ENCODE measurements at places on chromosomes 3 and 15. TPM values are rescaled to one million over a fixed set of nuclear protein-coding genes. Genes with fewer than 3 reads are reported as not detected.

- no peak overlapping the region for H3K27ac ChIP-seq
- H3K27me3 ChIP-seq, result no peaks in the 10 kb centered on the region
- H3K4me3 ChIP-seq, result no peak overlapping the region
- no peaks in the 10 kb centered on the region for H3K36me3 ChIP-seq
- no peaks in the 10 kb centered on the region for H3K4me1 ChIP-seq
These were observed 16.9 kb downstream of the MME start for GRCh38 chr3:155097009-155097349.

DNA sequence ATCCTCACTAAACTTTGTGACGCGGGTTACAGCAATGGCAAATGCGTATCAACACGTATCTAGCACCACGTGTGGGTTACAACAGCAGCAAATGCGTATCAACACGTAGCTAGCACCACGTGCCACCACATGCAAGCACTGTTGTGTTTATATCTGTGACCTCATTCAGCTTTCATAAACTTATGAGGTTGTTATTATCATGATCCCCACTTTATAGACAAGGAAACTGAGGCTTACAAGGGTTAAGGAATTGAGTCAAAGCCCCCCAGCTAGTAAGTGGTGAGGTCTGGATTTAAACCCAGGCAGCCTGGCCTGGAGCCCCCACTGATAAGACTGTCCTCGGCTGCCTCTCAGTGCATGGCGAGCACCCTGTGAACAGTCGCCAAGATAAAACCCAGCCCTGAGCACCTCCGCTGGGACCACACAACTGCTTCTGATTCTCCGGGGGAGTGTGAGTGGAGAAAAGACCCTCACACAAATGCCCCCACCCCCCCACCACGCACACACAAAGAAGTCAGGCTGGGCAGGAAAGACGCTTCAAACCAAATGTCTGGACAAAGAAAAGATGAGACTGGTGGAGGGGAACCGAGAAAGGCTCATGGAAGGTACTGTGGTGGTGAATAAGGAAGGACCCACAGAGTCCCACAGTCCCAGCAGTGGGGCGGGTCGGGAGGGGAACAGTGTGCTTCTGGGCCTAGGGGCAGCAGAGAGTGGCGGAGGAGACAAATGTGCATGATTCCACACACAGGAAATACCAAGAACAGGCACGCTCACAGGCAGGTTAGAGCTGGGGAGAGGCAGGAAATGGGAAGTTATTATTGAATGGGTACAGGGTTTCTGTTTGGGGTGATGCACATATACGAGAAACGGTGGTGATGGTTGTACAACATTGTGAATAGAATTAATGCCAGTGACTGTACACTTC, 173.4 kb downstream of the XXYLT1 start:
- no peaks in the 10 kb centered on the region for H3K27me3 ChIP-seq
- H3K36me3 ChIP-seq, result no peaks in the 10 kb centered on the region
- H3K27ac ChIP-seq, result no peak overlapping the region

DNA sequence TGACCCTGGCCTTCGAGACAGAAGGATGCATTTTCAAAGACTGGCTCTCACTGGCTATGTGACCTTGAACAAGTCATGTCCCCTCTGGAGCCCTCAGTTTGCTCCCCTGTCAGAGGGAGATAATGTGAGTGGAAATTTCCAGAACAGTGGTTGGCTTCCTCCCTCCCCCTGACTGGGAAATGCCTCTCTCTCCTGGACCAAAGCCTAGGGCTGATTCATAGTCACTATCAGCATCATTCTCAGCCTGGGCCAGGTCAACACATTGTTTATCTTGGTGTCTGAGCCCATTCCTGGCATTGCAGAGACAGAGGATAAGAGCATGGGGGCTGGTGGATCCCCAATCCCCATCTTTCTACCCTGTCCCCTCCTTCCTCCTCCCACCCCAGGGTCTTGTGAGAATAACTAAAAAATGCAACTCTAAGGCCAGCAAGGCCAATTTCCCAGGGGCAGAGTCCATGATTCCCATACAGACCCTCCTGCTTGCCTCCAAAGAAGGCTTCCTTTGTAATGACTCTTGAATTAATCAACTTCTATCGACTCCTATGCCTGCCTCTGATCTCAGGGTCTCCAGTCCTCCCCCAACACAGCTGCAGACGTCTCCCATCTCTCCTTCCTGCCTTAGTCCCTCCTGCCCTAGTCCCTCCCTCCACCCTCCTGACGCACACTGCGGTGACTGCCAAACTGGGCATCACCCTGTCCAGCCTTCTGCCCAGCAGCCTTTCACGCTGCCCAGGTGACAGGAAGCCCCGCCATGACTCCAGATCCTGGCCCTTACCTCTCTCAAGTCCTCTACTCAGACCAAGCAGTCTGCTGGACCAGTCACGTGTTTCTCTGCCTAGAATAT, 35.4 kb upstream of the CORO2B start:
- H3K27ac ChIP-seq, result no peak overlapping the region
- H3K4me3 ChIP-seq, result no peak overlapping the region
- H3K4me1 ChIP-seq, result peaks cover 3% of the 10 kb centered on the region
- no peak for DNase-seq
- peaks cover 47% of the 10 kb centered on the region for H3K27me3 ChIP-seq

GRCh38 chr3:55044486-55044885, 116.6 kb upstream of the LRTM1 start:
- no peak for DNase-seq
- H3K4me1 ChIP-seq, result no peaks in the 10 kb centered on the region
- no peak overlapping the region for H3K27ac ChIP-seq
- no peak overlapping the region for H3K4me3 ChIP-seq
- H3K36me3 ChIP-seq, result no peaks in the 10 kb centered on the region

Gene GTPBP8
- 27.7 TPM for total RNA-seq

Gene LEKR1
- total RNA-seq, result 1.4 TPM

Data from activated CD4-positive, alpha-beta memory T cell treated with anti-CD3 and anti-CD28 coated beads, Interleukin-2, amount 10 ng/mL, durations not matched to agents 7 days and 5 days (primary cell).